ENCODE measurements at places on chromosomes 7 and 10. TPM values are rescaled to one million over a fixed set of nuclear protein-coding genes. Genes with fewer than 3 reads are reported as not detected.

DNA sequence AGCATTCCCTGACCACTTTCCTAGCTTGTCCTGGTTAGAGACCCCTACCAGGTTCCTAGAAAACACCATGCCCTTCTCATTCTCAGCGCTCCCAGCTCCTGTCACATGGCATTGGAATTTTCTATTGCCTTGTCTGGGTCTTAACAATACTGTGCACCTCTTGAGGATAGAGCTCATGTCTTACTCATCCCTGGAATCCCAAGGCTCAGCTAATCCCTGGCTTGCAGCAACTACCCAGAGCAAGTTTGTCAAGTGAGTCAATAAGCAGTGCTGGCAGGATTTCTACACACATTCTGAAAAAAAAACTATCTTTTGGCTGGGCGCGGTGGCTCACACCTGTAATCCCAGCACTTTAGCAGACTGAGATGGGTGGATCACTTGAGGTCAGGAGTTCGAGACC lies 11.7 kb upstream of the PRDX3 start:
- no peak for DNase-seq

Gene TMEM178B
- 1.8 TPM for total RNA-seq

GRCh38 chr10:45378914-45379726 lies 5.1 kb downstream of the ALOX5 start:
- DNase-seq, result no peak

Gene TAS2R4
- 1.4 TPM for total RNA-seq

Gene OR2A1
- 0.35 TPM for total RNA-seq

DNA sequence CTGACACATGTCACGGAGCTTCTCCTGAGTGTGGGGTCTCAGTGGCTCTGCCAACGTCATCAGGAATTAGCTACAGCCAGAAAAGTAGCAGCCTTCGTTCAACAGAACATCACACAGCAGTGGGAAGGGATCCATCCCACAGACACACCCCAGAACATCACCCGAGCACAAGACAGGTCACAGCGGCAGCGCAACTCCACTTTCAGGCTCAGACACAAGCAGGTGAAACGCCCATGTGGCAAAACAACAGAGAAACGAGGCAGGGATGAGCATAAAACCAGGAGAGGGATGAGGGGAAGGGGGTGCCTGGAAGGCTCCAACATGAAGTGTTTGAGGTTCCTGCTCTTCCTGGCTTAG lies 44.8 kb downstream of the CAMK2B start:
- peak; percentile 14 for DNase-seq
